T-cell (primary cell): ENCODE measurements at places on chromosomes 5 and 9.

GRCh38 chr5:142878638-142879037 lies 108.5 kb downstream of the ARHGAP26 start:
- no peaks in the 10 kb centered on the region for H3K27me3 ChIP-seq
- H3K4me1 ChIP-seq = no peaks in the 10 kb centered on the region
- no peak overlapping the region for H3K4me3 ChIP-seq
- H3K36me3 ChIP-seq = peaks cover 36% of the 10 kb centered on the region
- DNase-seq = no peak

DNA sequence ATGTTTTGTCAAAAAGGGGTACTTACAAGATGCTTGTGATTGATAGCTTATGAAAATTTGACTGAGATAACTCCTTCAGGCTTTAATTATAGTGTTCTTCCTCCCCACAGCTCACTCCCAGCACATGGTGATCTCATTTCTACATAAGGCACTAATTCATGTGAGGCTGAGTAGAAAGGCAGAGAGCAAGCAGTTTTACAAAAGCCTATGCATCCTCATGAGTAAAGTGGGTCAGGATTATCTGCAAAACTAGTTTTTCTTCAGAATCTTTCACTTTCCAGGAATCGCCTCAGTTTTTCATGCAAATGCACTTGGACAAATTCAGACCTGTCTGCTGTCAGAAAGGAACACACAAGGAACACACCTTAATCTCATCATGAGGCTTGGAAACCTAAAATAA lies 92.1 kb upstream of the FBN2 start:
- no peak for DNase-seq
- no peaks in the 10 kb centered on the region for H3K27me3 ChIP-seq
- H3K4me1 ChIP-seq = no peaks in the 10 kb centered on the region
- no peak overlapping the region for H3K27ac ChIP-seq
- no peak overlapping the region for H3K4me3 ChIP-seq

DNA sequence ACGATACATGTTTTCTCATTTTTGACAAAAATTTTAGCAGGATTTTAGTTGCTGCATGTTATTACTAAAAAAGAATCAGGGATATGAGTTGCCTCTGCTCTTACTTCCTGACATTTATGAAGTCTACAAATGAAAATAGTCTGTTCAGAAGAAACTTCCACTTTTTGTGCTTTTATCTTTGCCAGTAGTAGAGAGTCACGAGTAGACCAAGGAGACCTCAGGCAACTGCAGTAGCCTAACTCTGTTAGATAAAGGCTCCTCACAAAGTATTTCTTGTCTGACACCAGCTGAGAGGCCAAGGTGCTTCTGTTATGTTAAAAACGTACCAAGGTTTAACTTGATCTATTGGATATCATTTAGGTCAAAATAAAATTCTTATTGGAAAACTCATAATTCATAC lies 333.9 kb downstream of the NR2F1-AS1 start:
- H3K27me3 ChIP-seq = no peaks in the 10 kb centered on the region
- no peaks in the 10 kb centered on the region for H3K36me3 ChIP-seq
- no peaks in the 10 kb centered on the region for H3K4me1 ChIP-seq
- H3K4me3 ChIP-seq = no peak overlapping the region

DNA sequence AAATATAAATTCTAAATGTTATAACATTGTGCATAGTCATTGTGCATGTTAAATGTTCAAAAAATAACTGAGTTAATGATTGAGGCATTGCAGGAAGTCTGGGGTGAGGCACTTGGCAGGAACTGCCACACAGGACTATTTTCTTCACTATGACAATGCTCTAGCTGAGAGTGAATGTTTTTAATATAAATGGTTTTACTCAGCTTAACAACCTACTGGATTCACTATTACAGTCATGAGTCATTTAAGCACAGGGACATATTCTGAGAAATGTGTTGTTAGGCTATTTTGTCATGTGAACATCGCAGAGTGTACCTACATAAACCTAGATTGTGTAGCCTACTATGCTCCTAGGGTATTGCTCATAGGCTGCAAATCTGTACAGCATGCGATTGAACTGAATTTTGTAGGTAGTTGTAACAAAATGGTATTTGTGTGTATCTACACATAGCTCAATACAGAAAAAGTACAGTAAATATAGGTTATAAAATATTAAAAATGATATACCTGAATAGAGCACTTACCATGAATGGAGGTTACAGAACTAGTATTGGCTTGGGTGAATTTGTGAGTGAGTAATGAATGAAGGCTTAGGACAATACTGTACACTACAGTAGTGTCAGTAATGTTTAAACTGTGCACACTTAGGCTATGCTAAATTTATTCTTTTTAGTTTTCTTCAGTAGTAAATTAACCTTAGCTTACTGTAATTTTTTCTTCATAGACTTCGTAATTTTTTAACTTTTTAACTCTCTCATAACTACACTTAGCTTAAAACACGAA lies 346.1 kb upstream of the PTGER4 start:
- no peaks in the 10 kb centered on the region for H3K27me3 ChIP-seq
- no peak for DNase-seq
- H3K4me3 ChIP-seq = no peak overlapping the region
- no peak overlapping the region for H3K27ac ChIP-seq
- H3K36me3 ChIP-seq = no peaks in the 10 kb centered on the region

- no peak overlapping the region for H3K4me3 ChIP-seq
- no peak overlapping the region for H3K27ac ChIP-seq
- no peaks in the 10 kb centered on the region for H3K4me1 ChIP-seq
- no peak for DNase-seq
- H3K36me3 ChIP-seq = no peaks in the 10 kb centered on the region
Measured at GRCh38 chr5:26833596-26833995, 204.8 kb downstream of the CDH9 start.

DNA sequence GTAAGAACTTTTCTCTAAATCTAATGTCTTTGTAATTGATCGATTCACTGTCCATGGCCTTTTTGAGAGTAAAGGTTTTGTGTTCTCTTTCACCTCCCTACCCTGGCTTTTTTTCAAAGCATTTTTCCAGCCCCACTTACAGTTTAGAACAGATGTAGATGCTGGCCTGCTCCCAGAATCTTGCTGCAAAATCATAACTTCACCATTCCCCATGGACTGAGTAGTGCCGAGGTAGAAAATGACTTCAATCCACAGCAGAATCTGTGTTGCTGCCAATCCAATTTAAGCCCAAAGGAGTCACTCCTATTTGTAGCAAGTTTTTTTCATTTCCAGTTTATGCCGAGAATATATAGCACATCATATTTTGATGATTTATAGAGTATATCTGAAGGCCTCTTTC lies 46.5 kb upstream of the CEMIP2 start:
- no peaks in the 10 kb centered on the region for H3K36me3 ChIP-seq
- DNase-seq = no peak
- no peak overlapping the region for H3K27ac ChIP-seq
- H3K4me1 ChIP-seq = peaks cover 2% of the 10 kb centered on the region
- no peaks in the 10 kb centered on the region for H3K27me3 ChIP-seq

DNA sequence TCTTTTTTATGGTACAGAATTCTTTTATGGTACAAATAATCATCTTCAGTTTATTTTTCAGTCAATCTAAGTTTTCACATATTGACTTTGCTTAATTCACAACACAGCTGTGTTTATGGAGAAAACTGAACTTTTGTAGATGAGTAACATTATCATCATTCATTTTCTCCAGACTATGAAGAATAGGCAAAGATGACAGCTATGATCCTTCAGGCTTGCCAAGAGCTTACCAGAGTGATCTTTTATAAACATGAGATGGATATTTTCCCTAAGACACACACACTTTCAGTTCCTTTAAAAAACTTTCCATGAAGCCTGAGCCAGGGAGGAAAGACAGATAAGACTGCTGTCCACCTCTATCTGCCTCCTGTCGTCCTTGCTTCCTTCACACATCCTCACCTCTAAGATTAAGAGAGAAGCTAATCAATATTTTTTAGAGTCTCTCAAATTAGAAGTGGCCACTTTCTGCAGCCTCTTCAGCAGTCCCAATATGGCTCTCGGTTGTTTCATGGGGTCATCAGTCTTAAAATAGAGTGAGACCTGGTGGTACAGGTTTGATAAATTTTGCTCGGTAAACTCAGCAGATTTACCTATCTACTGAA lies 108.1 kb upstream of the SLC27A6 start:
- DNase-seq = no peak
- no peak overlapping the region for H3K27ac ChIP-seq
- H3K4me3 ChIP-seq = no peak overlapping the region
- no peaks in the 10 kb centered on the region for H3K36me3 ChIP-seq
- H3K4me1 ChIP-seq = no peaks in the 10 kb centered on the region
